Mesendoderm (in vitro differentiated cells): ENCODE measurements at places on chromosomes 4 and X.

DNA sequence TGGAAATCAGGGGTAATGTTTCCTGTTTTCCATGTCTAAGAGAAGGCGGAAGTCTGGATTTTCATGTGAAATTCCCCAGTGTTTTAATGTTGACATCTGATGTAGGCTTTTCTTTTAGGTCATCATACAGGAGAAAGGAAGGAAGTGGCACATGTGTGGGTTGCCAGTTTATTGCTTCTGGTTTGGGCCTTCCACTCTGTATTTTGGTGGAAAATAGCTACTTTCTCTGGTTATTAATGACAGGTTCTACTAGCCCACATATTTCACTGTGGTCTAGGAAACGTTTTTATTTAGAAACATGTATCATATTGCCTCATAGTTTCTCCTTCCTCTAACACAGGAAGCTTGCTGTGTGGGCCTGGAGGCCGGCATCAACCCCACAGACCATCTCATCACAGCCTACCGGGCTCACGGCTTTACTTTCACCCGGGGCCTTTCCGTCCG lies 7.2 kb downstream of the PDHA1 start:
- DNase-seq = no peak

- DNase-seq = no peak
Observed at GRCh38 chrX:67917421-67918010, 373.7 kb downstream of the AR start.

DNA sequence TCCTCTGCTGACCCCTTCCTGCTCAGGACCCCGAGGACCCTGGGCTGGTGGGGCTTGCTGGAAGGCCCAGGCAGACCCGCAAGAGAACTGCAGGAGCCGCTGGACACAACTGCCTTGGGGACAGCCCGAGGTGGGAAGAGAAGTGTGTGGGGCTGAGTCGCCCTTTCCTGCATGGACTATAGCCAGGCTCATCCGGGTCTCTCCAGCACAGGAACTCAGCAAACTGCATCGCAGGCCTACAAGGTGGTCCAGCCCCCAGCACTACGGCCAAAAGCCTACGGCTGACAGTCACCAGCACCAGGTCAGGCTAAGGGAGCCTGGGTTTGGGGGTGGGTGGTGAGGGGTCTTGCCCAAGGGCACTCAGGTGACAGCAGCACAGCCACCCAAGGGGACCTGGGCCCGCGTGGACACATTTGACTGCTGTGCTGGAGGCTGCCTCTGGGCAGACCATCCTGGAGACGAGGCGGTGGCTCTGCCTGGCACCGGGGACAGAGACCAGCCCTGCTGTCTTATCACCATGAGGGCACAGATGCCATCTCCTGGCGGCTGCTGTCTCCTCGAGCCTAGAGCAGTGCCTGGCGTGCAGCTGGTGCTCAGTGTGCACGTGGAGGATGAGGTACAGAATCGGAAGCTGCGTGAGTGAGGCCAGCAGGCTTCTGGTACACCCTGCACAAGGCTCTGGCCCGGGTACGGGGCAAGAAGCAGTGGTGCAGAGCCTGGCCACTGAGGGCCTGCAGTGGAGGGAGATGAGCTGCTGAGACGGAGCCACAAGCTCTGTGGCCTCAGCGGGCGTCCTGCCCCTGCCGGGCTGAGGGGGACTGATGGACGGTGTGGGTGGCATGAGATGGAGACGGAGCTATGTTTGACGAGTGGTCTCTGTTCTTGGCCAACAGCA lies 15.1 kb downstream of the LRPAP1 start:
- DNase-seq = no peak

- DNase-seq = no peak
Observed at GRCh38 chrX:22575161-22575845, 302.6 kb downstream of the CBLL2 start.

- no peak for DNase-seq
Observed at GRCh38 chrX:123310112-123310511, 126.0 kb downstream of the GRIA3 start.

DNA sequence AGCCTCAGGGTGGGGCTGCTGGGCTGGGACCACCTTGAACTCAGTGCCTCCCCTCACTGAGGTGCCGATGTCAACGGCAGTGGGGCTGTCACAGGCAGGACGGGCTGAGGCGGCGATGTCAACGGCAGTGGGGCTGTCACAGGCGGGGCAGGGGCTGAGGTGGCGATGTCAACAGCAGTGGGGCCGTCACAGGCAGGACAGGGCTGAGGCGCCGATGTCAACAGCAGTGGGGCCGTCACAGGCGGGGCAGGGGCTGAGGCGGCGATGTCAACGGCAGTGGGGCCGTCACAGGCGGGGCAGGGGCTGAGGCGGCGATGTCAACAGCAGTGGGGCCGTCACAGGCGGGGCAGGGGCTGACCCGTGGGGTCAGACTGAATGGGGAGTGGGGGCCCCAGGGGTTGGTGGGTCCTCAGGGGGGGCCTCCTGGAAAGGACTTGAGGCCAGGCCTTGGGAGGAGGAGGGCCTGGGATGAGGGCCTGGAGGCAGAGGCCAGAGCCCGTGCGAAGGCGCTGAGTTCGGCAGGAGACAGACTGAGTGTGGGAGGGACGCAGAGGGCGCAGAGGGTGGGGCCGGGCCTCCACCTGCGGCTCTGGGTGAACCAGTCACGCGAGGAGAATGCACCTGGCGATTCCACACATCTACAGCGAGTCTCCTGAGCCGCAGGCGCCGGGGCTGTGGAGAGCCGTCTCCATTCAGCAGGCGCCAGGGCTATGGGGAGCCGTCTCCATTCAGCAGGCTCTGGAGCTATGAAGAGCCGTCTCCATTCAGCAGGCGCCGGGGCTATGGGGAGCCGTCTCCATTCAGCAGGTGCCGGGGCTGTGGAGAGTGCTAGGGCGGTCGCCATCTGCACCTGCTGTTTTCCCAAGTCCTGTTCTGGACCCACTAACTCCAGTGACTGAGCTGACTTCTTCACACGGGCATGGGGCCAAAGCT lies 22.9 kb downstream of the ATP5ME start:
- DNase-seq = no peak

DNA sequence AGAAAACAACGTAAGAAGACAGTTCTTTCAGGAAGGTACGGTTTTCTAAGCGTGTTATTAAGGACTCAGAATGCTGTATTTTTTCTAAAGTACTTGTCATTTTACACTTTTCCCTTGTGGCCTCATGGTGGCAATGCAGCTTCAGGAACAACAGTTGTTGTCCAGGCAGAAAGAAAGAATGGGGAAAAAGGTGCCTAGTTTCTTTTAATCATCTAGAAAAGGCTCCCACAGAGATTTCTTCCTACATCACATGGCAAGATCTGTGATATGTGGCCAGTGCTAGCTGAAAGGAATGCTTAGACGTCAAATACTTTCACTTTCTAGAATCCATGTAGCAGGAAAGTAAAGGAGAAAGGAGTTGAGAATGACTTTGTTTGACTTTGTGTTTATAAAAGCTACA lies 49.0 kb upstream of the TRAM1L1 start:
- peak; percentile 91 for DNase-seq

- no peak for DNase-seq
Observed at GRCh38 chr4:15652841-15653240, 2.3 kb downstream of the FBXL5 start.

GRCh38 chr4:26987191-26987590 lies 126.5 kb downstream of the STIM2 start:
- peak; percentile 37 for DNase-seq

DNA sequence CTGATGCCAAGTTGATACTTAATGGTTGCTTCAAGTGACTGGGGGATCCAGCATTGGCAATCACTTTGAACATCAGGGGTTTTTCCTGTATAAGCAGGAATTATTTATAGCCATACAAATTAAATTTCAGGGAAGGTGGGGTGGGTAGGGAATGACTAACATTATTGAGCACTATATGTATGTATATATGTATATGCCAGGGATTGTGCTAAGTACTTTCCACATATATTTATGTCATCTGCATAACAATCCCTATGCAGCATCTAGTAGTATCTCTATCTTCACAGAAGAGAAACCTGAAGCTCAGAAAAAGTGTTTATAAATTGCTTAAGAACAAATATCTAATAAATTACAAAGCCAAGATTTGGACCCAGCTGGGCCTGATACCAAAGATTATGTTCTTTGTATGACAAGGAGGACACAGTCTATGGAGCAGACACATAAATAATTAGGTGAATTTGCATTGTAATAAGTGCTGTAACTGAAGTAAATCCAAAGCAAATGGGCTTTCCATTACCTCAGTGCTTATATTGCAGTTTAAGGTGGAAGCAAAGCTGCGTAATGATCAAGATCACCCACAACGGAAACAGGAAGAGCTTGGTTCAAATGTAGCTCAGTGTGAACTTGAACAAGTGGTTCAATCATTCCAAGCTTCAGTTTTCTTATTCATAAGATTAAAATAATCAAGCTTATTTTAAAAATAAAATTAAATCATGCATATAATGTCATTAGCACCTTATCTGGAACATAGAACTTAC lies 18.9 kb upstream of the RASGEF1B start:
- no peak for DNase-seq

GRCh38 chr4:41644288-41644914 lies 104.1 kb downstream of the PHOX2B start:
- peak; percentile 95 for DNase-seq

- no peak for DNase-seq
Observed at GRCh38 chr4:113708250-113708649, 53.3 kb downstream of the CAMK2D start.

GRCh38 chrX:15686818-15687685 lies 22.4 kb upstream of the CLTRN start:
- peak; percentile 56 for DNase-seq

- no peak for DNase-seq
Observed at GRCh38 chr4:153530284-153530999, 64.3 kb downstream of the TMEM131L start.

- no peak for DNase-seq
Observed at GRCh38 chr4:1266881-1267763, 18.2 kb upstream of the CTBP1 start.

GRCh38 chr4:80182237-80182866 lies 15.0 kb upstream of the PRDM8 start:
- DNase-seq = peak; percentile 40

DNA sequence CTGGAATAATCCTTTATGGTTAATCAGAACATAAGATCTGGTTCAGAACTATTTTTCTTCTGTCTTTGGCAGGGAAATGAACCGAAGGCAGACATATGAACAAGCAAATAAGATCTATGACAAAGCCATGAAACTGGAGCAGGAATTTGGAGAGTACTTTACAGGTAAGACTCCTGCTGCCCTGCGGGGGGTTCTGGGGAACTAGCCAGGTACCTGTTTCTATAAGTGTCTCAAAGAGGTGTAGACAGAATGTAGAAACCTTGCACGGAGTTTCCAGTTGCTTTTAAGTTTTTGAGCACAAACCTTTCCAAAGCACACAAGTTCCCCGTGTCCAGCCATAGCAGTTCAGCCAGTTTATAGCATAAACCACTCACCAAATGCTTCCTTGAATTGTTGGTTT lies 56.2 kb downstream of the DLG3 start:
- DNase-seq = no peak

- no peak for DNase-seq
Observed at GRCh38 chr4:39596971-39597370, 41.7 kb downstream of the SMIM14 start.

DNA sequence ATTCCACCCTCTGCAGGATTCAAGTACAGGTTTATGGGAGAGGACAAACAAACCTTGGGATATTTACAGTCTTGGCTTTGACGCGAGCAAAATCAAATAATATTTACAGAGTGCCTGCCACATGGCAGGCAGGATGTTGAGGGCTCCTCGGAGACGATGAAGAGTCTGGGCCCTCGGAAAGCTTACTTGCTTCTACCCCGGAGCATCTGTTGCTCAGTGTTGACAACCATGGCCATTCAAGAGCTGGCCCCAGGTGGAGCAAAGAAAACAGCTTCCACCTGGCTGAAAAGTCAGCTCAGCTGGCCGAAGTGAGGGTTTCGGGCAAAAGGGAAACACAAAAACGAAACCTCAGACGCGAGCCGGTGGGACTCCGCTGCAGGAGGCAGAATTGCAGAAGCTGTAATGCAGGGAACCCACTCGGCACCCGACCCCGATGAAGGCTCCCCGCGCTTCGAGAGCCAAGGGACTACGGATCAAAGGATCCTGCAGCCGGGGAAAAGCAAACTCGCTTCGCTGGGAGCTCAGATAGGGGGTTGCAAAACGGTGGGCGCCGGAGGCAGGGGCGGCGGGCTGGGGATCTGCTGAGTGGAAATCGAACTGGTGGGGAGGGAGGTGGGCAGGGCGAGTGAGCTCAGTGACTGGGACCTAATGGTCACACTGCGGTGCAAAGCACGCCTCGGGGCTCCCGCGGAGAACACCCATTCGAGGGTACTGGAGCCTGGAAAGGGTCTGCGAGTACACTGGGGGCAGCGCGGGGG lies 805 bp downstream of the ATP8A1 start:
- peak; percentile 46 for DNase-seq

- peak; percentile 69 for DNase-seq
Observed at GRCh38 chrX:11100281-11101035, 10.7 kb upstream of the HCCS start.
